ENCODE measurements at places on chromosomes 13 and 19.

GRCh38 chr13:40652588-40652940 lies 13.9 kb downstream of the FOXO1 start:
- peaks cover 17% of the 10 kb centered on the region for H3K4me1 ChIP-seq
- H3K27ac ChIP-seq, result no peak overlapping the region
- no peaks in the 10 kb centered on the region for H3K27me3 ChIP-seq
- no peaks in the 10 kb centered on the region for H3K36me3 ChIP-seq

- peaks cover 13% of the 10 kb centered on the region for H3K36me3 ChIP-seq
- peak overlapping the region; percentile 95 for H3K27ac ChIP-seq
- no peaks in the 10 kb centered on the region for H3K27me3 ChIP-seq
Observed at GRCh38 chr19:45717983-45718650, 12.6 kb downstream of the FBXO46 start.

GRCh38 chr19:33726756-33727155 lies 69.9 kb upstream of the KCTD15 start:
- peak; percentile 54 for DNase-seq
- no peaks in the 10 kb centered on the region for H3K36me3 ChIP-seq
- H3K27me3 ChIP-seq, result no peaks in the 10 kb centered on the region
- no peaks in the 10 kb centered on the region for H3K4me1 ChIP-seq
- no peak overlapping the region for H3K4me3 ChIP-seq

GRCh38 chr13:20989656-20990321 lies 71.6 kb downstream of the LATS2 start:
- no peaks in the 10 kb centered on the region for H3K27me3 ChIP-seq
- no peak overlapping the region for H3K4me3 ChIP-seq
- H3K27ac ChIP-seq, result peak overlapping the region; percentile 11
- peaks cover 17% of the 10 kb centered on the region for H3K4me1 ChIP-seq

- no peak overlapping the region for H3K4me3 ChIP-seq
- no peak overlapping the region for H3K27ac ChIP-seq
- H3K4me1 ChIP-seq, result no peaks in the 10 kb centered on the region
- no peak for DNase-seq
- no peaks in the 10 kb centered on the region for H3K27me3 ChIP-seq
- H3K36me3 ChIP-seq, result no peaks in the 10 kb centered on the region
Observed at GRCh38 chr19:23571175-23571574, 115.8 kb downstream of the ZNF675 start.

DNA sequence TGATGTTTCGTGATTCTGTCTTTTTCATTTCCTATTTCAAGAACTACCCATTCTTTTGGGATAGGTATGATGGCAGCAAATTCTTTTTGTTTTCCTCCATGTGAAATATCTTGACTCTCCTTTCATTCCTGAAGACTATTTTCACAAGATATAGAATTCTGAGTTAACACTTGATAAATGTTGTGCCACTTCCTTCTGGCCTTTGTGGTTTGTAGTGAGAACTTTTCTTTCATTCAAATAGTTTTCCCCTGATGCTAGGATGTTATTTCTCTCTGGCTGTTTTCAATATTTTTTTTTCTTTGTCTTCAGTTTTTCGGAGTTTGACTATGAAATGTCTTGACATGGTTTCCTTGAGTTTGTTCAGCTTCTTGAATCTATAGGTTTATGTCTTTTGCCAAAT lies 8.3 kb upstream of the TUBGCP3 start:
- no peaks in the 10 kb centered on the region for H3K36me3 ChIP-seq
- no peak for DNase-seq
- H3K27me3 ChIP-seq, result peaks cover 11% of the 10 kb centered on the region
- no peak overlapping the region for H3K27ac ChIP-seq
- H3K4me3 ChIP-seq, result no peak overlapping the region
- H3K4me1 ChIP-seq, result no peaks in the 10 kb centered on the region

- no peaks in the 10 kb centered on the region for H3K36me3 ChIP-seq
- DNase-seq, result peak; percentile 69
- H3K4me1 ChIP-seq, result no peaks in the 10 kb centered on the region
- no peaks in the 10 kb centered on the region for H3K27me3 ChIP-seq
Observed at GRCh38 chr13:18952225-18953016, 229.2 kb downstream of the TUBA3C start.

- peak overlapping the region; percentile 23 for H3K27ac ChIP-seq
- no peaks in the 10 kb centered on the region for H3K27me3 ChIP-seq
- peaks cover 21% of the 10 kb centered on the region for H3K4me1 ChIP-seq
- no peaks in the 10 kb centered on the region for H3K36me3 ChIP-seq
- no peak for DNase-seq
Observed at GRCh38 chr19:37986048-37986750, 79.2 kb downstream of the SIPA1L3 start.

GRCh38 chr19:19321141-19321577 lies 530 bp downstream of the MAU2 start:
- H3K27ac ChIP-seq, result peak overlapping the region; percentile 98
- H3K36me3 ChIP-seq, result peaks cover 22% of the 10 kb centered on the region
- peak; percentile 62 for DNase-seq
- peaks cover 16% of the 10 kb centered on the region for H3K4me1 ChIP-seq

Measured in osteoblast (primary cell).